ENCODE measurements at places on chromosomes 1 and 21.
A peak's percentile ranks its signal among the peaks of the same experiment; 100 is the strongest.

GRCh38 chr1:229296541-229296941, 25.6 kb downstream of the RAB4A start:
- peak; percentile 51 for DNase-seq

DNA sequence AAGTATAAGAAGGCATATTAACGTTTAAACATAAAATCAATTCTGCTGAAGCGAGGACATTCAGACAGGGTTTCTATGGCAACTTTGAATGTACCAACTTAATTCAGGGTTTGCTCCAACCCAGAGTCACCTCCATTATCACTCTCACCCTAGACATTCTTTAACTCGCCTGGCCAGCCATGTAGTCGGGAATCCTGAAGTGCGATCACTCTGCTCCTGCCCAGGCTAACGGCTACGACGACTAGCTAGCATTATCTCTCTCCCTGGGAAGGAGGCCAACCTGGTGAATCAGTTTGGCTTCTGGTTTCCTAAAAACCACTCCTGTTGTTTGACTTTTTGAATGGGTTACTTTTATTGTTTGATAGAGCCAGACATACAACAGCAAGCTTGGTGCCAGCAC, 38.9 kb upstream of the ZBTB18 start:
- peak; percentile 87 for DNase-seq

- no peak for DNase-seq
Observed at GRCh38 chr1:161017756-161018630, 3.0 kb downstream of the F11R start.

- no peak for DNase-seq
Observed at GRCh38 chr1:76066394-76066793, 8.2 kb upstream of the ST6GALNAC3 start.

- DNase-seq, result no peak
Observed at GRCh38 chr1:185297982-185298381, 19.1 kb downstream of the IVNS1ABP start.

GRCh38 chr1:182589520-182589919, 464 bp upstream of the RNASEL start:
- DNase-seq, result no peak

DNA sequence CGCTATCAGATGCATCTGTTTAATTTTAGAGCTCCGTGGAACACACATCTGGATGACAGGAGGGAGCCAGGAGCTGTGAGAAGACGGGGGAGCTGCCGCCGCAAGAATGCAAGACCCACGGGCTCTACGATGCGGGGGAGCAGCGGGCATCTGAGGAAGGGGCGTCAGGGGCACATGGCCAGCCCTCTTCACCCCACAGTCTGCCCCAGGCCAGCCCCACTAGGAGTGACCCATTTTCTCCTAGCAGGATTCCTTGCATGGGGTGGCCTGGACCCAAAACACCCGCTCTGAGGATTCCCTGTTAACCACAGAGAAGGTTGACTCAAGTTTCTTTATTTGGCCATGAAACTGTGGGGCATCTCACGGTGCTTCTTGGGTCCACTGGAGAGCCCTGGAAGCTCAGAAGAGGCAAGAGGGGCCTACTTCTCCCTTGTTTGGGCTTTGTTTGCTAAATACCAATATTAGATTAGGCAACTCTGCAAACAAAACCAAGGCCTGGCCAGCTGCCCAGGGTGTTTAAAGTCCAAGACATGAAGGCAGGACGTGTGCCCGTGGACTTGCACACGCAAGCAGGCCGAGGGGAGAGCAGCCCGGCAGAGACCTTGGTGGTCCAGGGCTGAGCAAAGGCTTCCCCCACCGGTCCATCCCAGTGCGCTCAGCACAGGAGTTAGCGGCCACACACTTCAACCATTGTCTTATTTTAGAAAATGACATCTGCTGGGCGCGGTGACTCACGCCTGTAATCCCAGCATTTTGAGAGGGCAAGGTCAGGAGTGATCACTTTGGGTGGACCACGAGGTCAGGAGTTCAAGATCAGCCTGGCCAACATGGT, 89.8 kb downstream of the DHRS3 start:
- DNase-seq, result peak; percentile 66

GRCh38 chr1:201582705-201583442, 43.9 kb downstream of the NAV1 start:
- DNase-seq, result peak; percentile 65

GRCh38 chr1:53585129-53585528, 125.9 kb downstream of the DMRTB1 start:
- DNase-seq, result no peak

- peak; percentile 98 for DNase-seq
Observed at GRCh38 chr1:36150296-36151133, 1.2 kb upstream of the TRAPPC3 start.

DNA sequence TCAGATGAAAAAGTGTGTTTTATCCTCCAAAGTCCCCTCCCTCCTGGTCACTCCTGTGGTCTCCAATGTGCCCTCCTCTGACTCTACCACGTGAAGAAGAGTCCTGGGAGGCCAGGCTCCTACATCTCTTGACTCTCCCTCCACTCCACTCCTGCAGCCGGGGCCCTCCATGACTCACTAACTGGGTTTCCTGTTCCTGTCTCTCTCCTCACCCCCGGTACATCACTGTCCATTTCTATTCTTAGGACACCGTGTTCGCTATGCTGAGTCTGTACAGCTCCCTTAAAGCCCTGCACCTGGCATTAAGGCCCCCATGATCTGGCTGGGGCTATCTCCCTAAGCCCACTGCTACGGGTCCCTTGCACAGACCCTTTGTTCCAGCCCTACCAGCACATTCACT, 93.4 kb downstream of the BCAR3 start:
- DNase-seq, result no peak

GRCh38 chr1:48767975-48768510, 8.6 kb downstream of the BEND5 start:
- DNase-seq, result no peak

GRCh38 chr1:221087919-221088318, 208.7 kb downstream of the HLX start:
- DNase-seq, result no peak

- no peak for DNase-seq
Observed at GRCh38 chr1:153190373-153190772, 12.9 kb upstream of the LELP1 start.

- DNase-seq, result no peak
Observed at GRCh38 chr1:5828308-5828935, 163.8 kb downstream of the NPHP4 start.

DNA sequence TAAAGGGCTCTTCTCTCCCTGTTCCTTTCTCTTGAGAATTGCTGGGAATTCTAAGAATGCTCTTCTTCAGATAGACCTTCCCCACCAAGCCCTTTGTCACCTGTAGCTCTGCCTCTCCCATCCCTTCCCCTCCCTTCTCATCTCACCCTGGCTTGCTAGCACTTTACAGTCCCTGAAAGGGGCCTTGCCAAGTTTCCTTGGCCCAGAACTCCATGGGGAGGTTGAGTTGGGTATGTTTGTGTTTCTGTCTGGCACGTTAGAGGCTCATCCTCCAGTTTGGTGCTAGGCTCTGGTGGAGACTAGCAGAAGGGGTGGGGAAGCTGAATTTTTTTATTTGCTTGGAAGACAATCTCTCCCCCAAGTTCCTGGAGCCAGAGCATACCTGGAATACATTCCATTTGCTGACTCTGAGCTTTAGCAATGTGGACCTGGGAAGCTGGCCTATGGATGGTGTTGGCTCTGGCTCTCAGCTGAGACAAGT, 4.9 kb downstream of the CGN start:
- DNase-seq, result peak; percentile 44

DNA sequence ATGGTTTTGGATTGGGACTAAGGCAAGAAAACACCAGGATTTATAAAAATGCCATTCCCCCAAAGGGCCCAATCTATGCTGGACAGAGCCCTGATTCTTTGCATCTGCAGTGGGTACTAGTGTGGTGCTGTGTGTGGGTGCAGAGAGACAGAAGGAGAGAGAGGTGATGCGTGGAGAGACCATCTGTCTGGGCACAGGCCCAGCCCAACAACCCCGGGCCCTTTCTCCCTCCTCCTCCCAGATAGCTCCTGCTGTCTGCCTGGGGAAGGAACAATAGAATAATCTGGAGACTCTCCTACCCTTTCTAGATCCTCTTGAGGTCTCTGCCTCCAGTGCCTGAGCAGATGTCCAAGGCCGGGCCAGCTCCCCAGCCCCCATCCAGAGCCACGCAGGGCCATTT, 15.1 kb downstream of the KIAA1614 start:
- DNase-seq, result no peak

GRCh38 chr1:42860339-42861013, 14.1 kb downstream of the ZNF691 start:
- no peak for DNase-seq

GRCh38 chr1:62991152-62991551, 207.2 kb downstream of the ATG4C start:
- no peak for DNase-seq

DNA sequence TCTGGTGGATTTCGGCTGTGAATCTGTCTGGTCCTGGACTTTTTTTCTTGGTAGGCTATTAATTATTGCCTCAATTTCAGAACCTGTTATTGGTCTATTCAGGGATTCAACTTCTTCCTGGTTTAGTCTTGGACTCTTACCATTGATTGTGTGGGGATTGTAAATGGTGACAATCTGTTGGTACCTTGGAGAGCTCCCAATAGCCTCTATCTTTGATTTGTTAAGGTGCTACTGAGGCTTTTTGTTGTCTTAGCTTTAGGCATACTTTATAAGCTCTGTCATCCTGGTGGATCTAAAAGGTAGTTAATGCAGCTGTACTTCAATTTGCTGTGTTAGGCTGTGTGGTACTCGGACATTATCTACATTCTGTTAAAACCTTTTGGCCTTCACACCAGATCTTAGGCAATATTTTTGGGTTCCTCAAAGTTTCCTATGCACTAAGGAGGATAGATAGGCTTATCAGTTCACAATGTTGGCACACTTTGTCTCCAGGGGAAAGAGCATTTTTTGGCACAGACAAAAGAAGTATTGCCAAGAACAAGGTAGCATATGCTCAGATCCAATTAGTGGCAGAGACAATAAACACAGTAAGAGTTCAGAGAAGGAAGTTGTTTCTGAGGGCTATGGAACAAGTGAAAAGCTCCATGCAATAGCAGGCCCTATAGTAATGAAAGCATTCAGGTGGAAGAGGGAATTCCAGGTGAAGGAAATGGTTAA, 230.4 kb downstream of the PDE4B start:
- DNase-seq, result peak; percentile 52

GRCh38 chr21:34890724-34891612, 158.1 kb downstream of the RUNX1 start:
- peak; percentile 71 for DNase-seq

DNA sequence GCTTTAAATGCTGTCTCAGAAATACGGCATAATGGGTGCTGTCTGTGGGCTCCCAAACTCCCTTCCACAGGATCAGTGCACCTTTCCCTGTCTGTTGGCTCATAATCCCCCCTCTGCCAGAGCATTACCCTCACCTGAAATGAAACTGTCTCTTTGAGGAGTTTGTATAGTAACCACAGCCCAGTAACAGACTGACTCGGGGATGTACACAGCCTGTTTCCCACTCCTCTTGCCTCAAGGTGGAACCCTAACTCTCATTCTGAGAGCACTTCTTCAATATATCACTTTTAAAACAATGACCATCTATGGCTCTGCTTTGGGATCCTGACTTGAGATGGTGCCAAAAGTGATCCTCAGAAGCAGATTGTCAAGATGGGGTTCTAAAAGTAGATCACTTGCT, 332.5 kb downstream of the AMY1C start:
- DNase-seq, result no peak

DNA sequence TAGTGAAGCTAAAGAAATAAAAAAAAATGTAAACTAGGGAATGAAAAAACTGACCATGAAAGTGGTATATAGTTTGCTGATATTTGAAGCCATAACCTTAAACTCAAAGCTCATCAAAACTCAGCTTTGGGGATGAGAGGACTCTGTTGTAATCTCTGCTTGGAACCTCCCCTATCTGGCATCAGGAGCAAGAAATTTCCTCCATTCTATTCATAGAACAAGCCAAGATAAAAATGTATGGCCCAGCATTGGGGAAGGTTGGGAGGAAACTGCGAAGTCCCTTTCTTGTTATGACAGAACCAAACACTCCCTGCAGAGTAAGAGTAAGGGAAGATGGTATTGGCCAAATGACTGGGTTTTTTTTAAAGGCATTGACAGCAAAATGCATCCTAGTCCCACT, 35.6 kb downstream of the MCOLN2 start:
- DNase-seq, result no peak

DNA sequence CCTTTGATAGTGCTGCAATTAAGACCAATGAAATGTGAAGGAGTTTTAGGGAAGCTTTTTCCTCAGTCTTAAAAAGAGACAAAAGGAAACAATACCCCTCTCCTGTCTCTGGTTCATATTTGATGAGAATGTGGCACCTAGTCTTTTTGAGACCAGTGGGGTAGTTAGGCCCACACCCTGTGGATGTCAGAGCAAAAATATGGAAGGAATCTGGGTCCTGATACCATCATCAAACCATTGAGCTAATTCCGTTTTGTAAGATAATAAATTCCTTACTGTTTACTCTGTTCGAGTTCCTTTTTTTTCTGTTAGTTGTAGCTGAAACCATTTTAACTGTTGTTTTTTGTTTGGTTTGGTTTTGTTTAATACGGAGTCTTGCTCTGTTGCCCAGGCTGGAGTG, 33.3 kb downstream of the PTPRC start:
- DNase-seq, result peak; percentile 48

DNA sequence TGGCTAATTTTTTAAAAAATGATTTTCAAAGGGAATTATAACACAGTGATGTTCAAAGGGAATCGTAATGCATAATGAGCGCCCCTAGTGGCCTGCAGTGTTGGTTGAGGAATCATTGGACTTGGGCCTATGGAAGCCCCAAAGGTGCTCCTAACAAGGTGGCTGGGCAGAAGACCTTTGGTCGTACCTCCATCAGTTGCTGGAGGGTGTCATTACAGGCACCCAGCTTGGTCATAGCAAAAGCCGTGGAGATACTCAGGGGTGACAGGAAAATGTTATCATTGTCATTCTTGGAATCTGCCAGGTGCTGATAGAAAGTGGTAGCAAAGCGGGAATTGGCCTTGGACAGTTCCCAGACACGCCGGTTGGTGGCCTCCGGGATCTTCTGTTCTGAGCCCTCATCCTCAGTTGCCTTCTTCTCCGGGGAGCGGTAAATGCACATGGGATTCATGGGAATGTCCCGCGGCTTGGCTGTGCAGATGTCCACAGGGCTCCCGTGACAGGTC, 2.7 kb downstream of the SERPINC1 start:
- no peak for DNase-seq

DNA sequence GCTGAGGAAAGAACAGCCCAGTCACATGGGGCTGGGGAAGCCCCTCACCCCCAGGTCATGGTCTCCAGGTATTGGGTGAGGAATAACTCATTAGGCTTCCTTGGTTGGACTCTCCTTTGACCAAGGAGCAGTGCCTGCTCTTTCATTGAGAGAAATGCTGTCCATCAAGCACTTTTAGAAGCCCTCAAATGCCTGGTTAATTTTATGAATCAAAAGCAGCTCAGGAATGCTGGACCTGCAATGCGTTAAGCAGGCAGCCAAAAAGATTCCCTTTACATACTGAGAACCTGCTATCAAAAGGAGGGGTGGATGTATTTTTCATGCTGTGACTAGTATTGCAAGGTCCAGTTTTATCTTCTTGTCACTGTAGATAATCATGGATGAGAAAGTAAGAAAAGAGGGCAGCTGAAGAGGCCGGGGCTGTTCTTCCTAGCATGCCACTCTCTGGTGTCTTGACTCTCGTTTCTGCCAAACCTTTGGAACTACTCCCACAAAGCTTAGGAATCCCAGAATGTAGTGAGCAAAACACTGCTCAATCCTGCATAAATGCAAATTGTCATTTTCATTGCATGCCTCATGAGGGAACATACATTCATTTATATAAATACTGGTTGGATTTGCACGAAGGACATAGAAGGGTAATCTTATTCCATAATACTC, 2.1 kb upstream of the CD58 start:
- peak; percentile 43 for DNase-seq

- no peak for DNase-seq
Observed at GRCh38 chr1:202357506-202357905, 9.0 kb downstream of the PPP1R12B start.

- DNase-seq, result no peak
Observed at GRCh38 chr21:19026911-19027310, 623.3 kb upstream of the TMPRSS15 start.

All from astrocyte of the hippocampus (primary cell).